ENCODE measurements at places on chromosomes 2 and 18.

DNA sequence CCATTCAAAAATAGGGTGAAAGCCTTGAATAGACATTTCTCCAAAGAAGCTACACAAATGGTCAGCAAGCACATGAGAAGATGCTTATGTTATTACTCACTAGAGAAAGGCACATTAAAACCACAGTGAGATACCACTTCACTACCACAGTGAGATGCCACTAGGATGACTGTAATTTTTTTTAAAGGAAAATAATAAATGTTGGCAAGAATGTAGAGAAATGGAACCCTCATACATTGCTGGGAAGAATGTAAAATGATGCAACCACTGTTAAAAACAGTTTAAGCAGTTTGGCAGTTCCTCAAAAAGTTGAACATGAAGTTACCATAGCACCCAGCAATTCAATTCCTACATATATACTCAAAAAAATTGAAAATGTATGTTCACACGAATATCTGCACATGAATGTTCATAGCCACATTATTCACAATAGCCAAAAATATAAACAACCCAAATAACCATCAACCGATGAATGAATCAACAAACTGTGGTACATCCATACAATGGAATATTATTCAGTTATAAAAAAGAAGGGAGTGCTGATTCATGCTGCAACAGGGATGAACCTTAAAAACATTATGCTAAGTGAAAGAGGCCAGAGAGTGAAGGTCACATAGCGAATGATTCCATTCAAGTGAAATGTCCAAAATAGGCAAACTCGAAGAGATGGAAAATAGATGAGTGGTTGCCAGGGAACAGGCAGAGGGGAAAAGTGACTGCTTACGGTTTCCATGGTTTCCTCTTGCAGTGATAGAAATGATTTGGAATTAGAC, 156.2 kb upstream of the NDUFV2 start:
- no peak for DNase-seq

DNA sequence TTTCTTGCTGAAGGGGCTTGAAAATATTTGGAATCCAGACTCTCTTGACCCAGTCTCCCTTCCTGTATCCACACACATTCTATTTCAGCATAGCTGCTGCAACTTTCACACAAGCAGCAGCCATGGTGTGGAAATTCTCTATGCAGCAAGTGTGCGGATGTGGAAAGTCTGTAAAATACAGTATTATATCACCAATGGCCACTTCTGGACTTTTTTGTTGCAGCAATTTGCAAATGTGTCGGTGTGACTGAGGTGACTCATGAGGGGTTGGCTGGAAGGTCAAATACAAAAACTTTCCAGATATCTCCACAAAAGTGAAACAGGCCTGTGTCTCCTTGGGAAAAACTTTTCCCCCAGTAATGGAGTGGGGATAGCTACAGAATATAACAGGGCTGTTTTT, 299.3 kb upstream of the GYPC start:
- DNase-seq = no peak

GRCh38 chr2:38207168-38207567, 131.2 kb upstream of the CYP1B1 start:
- no peak for DNase-seq

GRCh38 chr2:128435576-128436478, 117.2 kb upstream of the HS6ST1 start:
- DNase-seq = no peak

GRCh38 chr2:128531856-128532255, 213.2 kb upstream of the HS6ST1 start:
- peak; percentile 36 for DNase-seq

- no peak for DNase-seq
Measured at GRCh38 chr2:31205186-31205585, 12.1 kb downstream of the CAPN14 start.

DNA sequence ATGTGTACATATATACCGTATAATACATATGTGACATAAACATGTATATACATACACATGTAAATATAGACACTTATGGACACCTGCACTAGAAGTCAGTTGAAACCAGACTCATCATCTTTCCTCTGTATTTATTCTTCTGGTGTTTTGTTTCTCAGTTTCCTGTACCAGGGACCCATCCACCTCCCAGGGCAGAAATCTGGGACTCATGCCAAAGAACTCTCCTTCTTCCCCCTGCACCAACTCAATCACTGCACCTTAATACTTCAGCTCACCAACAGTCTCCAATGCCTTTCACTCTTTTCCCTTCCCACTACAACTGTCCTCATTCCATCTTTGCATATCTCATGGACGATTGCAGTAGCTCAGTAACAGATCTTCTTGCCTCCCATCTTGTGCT, 428.0 kb downstream of the FBXO15 start:
- no peak for DNase-seq
